GDM1 (cell line): ENCODE measurements at places on chromosomes 4 and X.

DNA sequence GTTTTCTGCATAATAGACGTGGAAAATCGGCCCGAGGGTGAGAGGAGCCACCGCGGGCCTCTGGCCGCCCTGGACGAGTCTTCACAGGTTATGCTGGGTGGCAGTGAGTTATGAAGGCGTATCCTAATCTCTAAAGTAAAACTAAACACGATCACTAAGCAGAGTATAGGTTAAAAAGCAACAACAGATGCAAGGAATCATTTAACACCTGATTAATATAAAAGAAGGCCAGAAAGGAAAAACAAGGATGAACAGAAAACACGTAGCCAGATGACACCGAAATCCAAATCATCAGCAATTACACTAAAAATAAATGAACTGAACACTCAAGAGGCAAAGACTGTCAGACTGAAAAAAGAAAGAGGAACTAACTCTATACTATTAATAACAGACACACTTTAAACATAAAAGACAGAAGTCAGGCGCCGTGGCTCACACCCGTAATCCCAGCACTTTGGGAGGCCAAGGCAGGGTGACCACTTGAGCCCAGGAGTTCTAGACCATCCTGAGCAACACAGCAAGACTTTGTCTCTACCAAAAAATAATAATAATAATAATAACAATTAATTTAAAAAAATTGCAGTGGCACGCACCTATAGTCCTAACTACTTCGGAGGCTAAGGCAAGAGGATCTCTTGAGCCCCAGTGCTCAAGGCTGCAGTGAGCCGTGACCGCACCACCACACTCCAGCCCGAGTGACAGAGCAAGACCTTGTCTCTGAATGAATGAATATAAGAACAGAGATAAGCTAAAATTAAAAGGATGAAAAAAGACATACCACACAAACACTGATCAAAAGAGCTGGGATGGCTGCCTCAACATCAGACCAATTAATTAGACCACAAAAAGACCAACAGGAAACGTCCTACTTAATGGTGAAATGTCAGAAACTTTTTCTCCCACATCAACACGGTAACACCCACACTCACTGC, 30.0 kb downstream of the CTBP1 start:
- DNase-seq, result no peak

DNA sequence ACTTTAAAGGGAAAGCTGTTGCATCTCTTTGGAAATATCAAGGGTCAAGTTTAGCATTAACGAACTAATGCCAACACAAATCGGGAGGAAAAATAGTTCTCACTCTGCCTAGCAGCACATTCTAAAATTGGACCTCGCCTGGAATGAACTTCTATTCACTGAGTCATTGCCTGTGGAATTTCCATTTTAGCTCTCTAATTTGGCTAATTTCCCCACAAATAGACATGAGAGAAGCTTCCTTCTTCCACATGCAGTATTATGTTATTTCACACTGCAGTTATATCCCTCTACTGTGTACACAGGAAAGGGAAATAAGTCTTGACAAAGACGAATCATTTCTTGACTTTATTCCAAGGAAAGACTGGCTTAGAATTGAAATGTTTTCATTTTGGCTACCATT, 9.3 kb downstream of the ZXDA start:
- no peak for DNase-seq

GRCh38 chr4:85676850-85677590, 202.1 kb downstream of the ARHGAP24 start:
- DNase-seq, result no peak

GRCh38 chr4:101232074-101232776, 115.1 kb downstream of the PPP3CA start:
- no peak for DNase-seq

DNA sequence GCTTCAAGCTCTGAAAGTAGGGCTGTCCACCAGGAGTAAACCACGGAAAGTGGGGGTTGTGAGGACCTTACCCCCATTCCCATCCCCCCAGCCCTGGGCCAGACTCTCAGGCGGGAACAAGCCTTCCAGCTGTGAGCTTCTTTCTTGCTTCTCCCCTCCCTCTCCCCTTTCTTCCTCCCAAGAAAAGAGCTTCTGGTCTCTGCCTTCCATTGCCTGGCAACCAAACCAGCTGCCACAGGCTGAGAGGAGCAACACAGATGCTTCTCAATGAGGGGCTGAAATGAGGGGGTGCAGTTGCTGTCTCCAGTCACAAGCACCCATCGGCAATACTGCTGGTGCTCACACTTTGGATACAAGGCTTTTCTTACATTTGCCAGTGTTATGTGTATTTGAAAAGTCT, 72.5 kb downstream of the SLC16A2 start:
- DNase-seq, result no peak

GRCh38 chrX:46791927-46792809, 33.2 kb upstream of the SLC9A7 start:
- peak; percentile 29 for DNase-seq

DNA sequence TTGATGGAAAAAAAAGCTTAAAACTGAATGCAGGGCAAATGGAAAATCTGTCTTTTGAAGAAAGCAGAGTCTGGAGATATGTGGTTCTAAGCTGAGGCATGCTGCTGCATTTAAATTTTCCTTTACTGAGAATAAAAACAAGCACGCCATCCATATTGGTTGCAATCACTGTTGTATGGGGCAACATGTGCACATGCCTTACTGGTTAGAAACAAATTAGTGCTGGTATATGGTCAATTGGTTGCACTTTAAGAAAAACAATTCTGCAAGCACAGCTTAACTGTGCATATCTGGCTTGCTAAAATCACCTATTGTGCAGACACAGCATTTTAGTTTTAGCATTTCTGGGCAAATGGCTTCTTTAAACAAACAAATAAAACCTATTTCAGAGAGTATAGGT, 239.1 kb downstream of the NDST4 start:
- DNase-seq, result no peak

GRCh38 chr4:69936566-69936965, 5.7 kb downstream of the CSN1S1 start:
- DNase-seq, result no peak

- DNase-seq, result no peak
Observed at GRCh38 chrX:101416691-101417090, 8.7 kb downstream of the HNRNPH2 start.

DNA sequence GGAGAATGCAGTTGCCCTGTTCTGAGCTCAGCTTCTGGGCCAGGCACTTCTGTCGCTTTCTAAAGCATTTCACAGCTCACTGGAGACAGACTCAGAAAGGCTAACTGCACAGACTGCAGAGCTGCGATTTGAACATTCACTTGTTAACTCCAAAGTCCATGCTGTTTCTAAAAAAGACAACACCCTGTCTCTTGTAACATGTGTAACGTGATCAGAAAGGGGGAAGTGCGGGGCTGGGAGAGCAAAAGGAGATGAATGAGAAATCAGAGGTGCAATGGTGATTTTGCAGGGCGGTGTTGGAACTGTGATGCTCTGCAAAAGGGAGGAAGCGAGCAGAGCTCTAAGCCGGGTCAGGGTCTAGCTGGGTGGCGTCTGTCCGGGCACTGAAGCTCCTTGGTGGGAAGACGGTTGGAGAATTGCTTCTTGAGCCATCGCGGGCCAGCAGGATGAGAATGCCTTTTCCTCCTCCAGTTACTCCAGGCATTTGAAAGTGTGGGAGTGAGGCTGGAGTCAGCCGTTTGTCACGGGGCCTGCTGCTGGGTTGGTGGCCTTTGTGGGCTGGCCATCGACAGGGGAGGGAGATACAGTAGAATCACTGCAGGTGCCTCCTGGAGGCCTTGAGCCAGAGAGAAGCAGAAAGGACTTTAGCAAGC, 20.3 kb downstream of the TBC1D14 start:
- DNase-seq, result no peak

DNA sequence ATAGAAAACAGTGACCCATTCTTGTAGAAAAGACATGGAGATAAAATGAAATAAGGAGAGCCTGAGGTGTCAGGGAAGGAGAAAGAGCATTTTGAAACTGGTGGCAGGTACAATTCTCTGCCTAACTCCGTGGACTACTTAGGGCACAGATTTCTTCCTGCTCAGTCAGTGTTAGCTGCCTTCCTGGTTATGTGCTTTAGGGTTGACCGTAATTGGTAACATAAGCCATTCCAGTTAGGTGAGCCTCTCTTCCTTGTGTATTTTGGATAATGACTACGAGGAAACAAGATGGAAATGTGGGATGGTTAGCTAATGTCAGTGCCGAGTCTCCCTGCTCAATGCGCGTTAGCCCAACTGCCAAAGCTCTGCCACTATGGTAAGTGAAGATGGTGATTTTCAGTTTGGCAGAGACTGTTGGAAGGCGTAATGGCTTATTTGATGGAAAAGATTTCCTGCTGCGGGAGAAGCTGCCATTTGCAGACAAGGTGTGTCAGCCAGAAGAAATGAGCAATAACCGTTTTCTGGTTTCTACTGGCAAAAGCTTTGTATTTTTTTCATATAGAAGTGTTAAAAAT, 174.1 kb downstream of the CBR4 start:
- DNase-seq, result no peak

GRCh38 chrX:151177141-151178027, 1.0 kb downstream of the GPR50 start:
- no peak for DNase-seq

DNA sequence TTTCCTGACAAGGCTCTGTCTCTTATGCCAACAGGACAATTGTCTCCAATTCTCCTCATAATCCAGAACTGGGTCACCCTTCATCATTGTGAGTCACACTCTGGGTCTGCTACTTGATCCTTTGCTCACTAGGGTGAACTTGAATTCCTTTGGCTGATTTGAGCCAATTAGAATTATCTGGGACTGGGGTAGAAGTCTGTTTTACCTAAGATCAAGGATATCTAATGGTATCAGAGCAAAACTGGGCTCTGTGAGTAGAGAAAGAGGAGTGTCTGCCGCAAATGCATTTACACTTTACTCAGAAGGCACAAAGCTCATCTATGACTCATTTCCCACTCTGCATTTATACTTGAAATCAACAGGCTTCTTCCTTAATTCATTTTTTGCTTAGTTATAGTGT, 72.6 kb downstream of the PITX2 start:
- DNase-seq, result no peak

DNA sequence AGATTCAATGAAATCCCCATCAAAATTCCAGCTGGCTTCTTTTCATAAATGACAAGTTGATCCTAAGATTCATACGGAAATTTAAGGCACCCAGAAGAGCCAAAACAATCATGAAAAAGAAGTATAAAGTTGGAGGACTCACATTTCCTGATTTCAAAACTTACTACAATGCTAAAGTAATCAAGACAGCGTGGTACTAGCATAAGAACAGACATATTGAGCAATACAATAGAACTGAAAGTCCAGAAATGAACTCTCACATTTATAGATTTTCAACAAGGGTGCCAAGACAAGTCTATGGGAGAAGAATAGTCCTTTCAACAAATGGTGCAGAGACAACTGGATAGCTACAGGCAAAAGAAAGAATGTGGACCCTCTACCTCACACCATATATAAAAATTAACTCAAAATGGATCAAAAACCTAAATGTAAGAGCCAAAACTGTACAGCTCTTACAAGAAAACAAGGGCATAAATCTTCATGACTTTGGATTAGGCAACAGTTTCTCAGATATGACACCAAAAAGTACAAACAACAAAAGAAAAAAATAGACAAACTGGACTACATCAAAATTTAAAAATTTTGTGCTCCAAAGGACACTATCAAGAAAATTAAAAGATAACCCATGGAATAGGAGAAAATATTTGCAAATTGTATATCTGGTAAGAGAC, 28.5 kb downstream of the SASH3 start:
- DNase-seq, result no peak
